SK-N-DZ (cell line): ENCODE measurements at places on chromosomes 5 and 9.

GRCh38 chr5:178094345-178094744 lies 19.0 kb upstream of the N4BP3 start:
- DNase-seq: no peak

GRCh38 chr5:92969781-92970237 lies 611.2 kb downstream of the NR2F1-AS1 start:
- DNase-seq: no peak

DNA sequence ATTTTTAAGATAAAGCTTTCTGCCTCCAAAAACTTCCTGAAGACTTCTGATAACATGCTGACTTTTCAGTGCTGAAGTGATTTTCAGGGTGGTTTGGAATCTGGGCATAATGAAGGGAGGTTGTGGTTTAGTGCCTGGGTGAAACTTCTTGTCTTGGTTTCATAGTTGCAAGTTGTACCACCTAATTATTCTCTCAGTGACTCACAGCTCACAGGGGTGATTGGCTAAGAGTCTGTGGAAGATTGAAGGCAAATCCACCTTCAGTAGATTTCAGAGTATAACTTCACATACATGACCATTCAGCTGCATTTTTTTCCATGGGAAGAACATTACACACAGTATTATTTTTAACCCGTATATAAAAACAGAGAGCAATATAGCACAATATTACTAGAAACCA lies 199.9 kb downstream of the PTTG1 start:
- no peak for DNase-seq

DNA sequence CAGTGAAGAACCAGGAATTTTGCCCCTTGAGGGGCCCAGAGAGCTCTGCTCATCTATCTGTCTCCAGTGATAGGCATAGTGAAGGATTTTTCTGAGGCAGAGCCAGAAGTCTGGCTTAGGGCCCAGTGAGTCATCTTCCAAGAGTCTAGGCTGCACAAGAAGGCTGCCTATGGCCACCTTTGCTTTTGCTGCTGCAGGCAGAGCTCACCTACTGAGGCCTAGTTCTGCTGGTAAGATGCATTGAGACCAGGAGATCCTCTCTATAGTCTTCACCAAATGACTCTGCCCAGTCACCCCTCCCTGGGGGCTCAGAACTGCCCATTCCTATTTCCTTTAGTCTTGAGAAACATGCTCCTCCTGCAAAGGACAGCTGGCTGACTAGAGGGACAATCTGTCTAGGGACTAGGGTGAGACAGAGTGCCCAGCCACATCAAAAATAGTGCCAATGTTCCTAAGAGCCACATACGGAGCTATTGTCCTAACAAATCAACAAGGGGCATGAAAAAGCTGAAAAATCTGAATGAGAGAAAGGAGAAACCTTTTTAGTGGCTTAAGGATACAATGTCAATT lies 40.3 kb upstream of the CDKN2AIPNL start:
- DNase-seq: no peak

DNA sequence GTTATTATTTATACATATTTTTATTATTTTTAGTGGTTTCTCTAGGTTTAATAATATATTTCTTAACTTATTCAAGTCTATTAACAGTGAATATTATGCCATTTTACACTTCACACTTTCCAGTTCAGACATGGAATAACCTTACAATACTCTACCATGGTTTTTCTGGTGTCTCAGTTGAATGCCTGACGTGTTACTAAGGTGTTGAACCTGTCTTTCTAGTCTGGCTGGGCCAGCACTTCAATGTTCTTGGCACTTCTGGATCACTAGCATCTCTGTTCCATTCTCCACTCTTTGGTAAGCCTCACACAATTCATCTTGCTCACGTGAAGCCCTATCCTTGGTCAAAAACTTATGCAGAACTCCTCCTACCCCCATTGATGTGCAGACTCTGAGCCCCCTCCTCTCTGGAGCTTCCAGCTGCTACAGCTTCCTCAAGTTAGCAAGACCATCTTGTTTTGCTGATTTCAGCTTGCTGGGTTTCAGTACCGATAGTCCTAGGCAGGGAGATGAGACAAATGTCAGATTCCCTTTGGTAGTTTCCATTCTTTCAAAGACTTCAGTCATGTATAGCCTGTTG lies 243.1 kb downstream of the FBXO4 start:
- DNase-seq: no peak

GRCh38 chr5:124045412-124045811 lies 533.4 kb downstream of the CSNK1G3 start:
- DNase-seq: no peak

GRCh38 chr5:148268566-148268965 lies at the start of gene SPINK13:
Gene SPINK13, plus strand, starts transcription at chr5:148268794. Its CDS starts 1,279 bp downstream, at chr5:148270073.
- no peak for DNase-seq
